ENCODE measurements at places on chromosomes 2 and 18.

DNA sequence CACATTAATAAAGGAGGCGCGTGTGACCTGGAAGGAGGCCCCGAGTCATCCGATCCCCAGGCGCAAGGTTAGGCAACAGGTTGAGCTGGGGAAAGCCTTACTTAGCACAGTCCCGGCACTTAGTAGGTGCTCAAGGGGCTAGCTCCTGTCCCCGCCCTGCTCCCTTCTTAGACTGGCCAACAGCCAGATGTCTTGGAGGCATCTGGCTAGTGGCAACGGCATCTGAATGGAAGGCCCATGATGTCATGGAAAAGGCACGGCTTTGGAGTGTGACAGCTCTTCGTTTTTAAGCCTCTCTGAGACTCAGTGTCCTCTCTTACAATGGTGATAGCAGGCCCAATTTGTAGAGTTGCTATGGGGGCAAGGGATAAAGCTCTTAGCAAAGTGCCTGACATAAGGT, 258.3 kb downstream of the CYRIA start:
- no peak for DNase-seq

DNA sequence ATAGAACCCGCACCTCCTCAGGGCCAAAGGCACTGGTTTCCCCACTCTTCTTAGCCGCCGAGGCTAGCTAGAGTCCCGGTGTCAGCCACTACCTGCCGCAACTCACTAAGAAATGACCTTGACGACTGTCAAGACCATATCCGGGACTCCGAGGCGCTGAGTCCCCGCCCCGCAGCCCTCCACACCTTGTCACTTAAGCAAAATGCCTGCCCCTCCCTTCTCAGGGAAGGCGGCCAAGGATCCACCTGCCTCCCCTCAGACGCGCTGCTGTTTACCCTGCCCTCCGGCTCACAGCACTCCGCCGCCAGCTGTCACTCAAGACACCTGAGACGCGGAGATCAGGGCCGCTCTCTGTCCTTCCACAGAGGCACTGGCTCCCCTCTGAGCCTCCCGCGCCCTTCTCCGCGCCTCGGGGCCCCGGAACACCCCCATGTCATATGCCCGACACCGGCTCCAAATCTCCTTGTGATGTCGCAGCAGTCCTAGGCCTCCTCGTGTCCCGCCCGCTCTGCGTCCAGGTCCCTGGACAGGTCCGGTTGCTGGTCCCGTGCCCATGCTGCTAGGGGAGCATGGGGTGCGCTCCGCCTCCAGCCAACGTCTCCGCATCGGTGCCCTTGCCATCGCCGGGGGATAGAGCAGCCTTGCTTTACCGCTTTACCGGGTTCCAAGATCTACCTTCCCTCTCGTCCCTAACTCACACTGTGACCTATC, 32.5 kb upstream of the REG3G start:
- DNase-seq = peak; percentile 62

DNA sequence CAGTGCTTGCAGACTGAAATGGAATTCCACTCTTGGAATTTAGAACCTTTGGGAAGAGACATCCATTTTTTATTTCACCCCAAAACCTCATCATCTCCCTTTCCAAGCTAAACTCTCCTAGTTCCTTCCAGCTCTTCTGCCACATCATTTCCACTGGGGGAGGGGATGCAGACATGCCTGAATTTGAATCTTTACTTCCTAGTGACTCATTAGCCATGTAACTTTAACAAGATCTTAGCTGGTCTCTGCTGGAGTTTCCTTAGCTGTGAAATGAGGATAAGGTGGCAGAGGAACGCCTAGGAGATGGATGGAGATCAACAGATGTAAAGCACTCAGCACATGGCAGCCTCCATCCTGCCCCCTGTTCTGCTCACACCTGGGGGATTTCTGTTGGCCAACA, 266.8 kb downstream of the EN1 start:
- no peak for DNase-seq

DNA sequence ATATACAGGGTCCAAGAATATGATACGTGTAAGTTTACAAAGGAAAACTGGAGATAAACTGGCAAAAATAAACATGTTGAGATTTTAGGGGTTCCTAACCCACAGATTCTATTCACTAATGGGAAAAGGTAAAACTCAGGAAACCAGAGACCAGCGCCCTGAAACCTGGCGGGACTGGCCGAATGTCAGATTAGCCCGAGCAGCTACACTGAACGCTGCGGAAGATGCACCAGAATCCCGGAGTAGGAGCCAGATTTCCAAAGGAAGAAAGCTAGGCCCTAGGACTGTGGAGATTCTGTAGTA, 679 bp upstream of the WDR75 start:
- DNase-seq = no peak

- DNase-seq = no peak
Measured at GRCh38 chr2:18304849-18305248, 255.6 kb downstream of the RDH14 start.

- DNase-seq = no peak
Measured at GRCh38 chr2:29115797-29116781, 874 bp downstream of the CLIP4 start.
